ENCODE measurements at places on chromosomes 13 and 19.

DNA sequence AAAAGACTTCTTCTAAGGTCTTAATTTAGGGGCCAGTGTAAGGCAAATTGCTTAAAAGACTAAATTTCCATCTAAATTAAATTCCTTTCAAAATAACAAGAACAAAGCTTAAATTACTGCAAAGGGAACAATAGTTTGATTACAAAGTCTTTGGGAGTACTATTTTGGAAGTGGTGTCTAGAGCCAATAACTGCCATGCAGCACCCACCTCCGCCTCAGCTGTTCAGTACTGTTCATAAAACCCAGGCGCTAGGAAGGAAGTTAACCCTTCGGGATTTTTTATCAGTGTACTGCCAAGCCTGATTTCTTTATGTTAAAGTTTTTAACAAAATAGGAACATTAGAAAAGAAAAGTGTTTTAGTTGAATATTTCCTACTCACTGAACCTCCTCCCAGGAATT is 210.1 kb downstream of the LIG4 start:
- H3K4me1 ChIP-seq: no peaks in the 10 kb centered on the region
- H3K4me3 ChIP-seq: no peak overlapping the region
- no peaks in the 10 kb centered on the region for H3K36me3 ChIP-seq
- no peaks in the 10 kb centered on the region for H3K27me3 ChIP-seq

DNA sequence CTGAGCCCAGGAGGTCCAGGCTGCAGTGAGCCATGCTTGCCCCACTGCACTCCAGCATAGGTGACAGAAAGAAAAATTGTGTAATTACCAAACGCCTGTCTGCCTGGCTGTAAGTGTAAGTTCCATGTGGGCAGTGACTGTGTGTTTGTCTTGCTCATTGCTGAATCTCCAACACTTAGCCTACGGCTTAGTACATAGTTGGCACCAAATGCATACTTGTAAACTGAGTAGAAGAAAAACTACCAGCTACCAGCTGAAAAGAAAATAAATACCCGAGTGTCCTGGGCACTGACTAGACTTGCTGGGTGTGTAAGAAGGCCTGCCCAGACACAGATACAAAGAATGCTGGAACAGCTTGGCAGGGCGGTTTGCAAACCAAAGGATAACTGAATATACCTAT is 2.7 kb upstream of the CEBPG start:
- H3K4me1 ChIP-seq: peaks cover 13% of the 10 kb centered on the region
- no peak overlapping the region for H3K27ac ChIP-seq
- H3K36me3 ChIP-seq: no peaks in the 10 kb centered on the region
- no peaks in the 10 kb centered on the region for H3K27me3 ChIP-seq
- DNase-seq: no peak
- H3K4me3 ChIP-seq: no peak overlapping the region

DNA sequence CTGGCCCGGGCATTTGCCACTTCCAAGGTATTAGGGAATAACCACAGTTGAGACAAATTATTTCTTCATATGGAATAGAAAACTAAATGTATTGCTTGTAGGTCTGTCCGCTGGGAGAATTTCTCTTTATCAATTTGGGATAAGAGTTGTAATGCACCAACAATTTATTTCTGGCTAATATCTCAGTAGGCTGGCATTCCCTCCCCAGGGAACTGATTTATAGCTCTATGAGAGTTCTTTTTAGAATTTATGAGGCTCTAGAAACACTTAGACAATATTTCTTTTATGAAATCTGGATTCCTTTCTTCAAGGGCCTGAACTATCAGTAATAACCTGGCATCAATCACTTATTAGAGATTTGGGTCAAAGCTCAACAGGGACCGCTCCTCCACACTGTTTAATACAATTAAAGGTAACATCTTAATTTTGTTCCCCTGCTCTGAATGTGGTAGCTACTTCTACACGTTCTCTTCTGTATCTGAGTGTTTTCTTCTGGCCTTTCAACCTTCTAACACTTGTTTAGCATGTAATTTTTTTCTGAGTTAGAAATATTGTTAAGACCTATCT is 857.4 kb upstream of the PRR20A start:
- H3K4me3 ChIP-seq: no peak overlapping the region
- no peaks in the 10 kb centered on the region for H3K36me3 ChIP-seq
- no peaks in the 10 kb centered on the region for H3K27me3 ChIP-seq
- H3K27ac ChIP-seq: no peak overlapping the region
- no peak for DNase-seq

DNA sequence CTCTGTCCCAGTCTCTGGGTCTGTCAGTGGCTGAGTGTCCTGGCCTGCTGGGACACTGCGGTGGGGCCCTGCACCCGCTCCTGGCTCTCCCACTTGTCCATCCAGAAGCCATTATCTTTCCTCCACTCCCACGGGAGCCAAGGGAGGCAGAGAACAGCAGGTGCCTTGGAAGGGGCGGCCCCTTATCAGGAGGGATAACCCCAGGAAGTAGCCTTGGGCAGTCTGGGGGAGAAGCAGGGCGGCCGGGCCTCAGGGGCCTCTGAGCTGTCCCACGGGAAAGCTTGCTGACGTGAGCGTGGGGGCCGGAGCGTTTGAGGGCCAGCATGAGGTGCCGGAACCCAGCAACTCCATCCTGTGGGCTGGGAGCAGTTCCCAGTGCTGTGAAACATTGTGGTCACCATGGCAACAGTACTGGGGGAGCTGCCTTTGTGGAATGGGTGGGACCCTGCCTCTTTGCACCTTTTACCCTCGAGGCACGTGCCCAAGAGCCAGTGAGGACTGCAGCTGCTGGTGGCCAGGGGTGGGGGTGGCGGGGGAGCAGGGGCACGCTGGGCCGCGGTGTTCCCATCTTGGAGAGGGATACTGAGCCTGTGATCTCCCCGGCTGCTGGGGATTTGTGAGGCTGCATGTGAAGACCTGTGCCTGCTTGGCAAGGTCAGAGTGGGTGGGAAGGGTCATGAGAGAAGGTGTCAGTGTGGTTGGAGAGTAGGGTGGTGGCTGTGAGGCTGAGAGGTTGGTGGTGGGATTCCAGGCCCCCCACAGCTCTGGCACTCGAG is 20.9 kb downstream of the KLHL26 start:
- peak; percentile 76 for DNase-seq
- no peaks in the 10 kb centered on the region for H3K36me3 ChIP-seq
- peaks cover 13% of the 10 kb centered on the region for H3K4me1 ChIP-seq
- no peak overlapping the region for H3K27ac ChIP-seq

GRCh38 chr19:803099-803561 is 5.9 kb downstream of the PTBP1 start:
- peaks cover 29% of the 10 kb centered on the region for H3K4me1 ChIP-seq
- no peak for DNase-seq
- no peak overlapping the region for H3K27ac ChIP-seq
- H3K4me3 ChIP-seq: no peak overlapping the region

GRCh38 chr19:17052439-17052838 is 22.8 kb downstream of the HAUS8 start:
- peaks cover 2% of the 10 kb centered on the region for H3K36me3 ChIP-seq
- no peak overlapping the region for H3K27ac ChIP-seq
- no peak overlapping the region for H3K4me3 ChIP-seq
- DNase-seq: peak; percentile 62
